ENCODE measurements at places on chromosomes 4 and X. TPM values are rescaled to one million over a fixed set of nuclear protein-coding genes. Genes with fewer than 3 reads are reported as not detected.

The FRG2 gene
- not detected for polyA plus RNA-seq

The NALF2 gene
- not detected for polyA plus RNA-seq

GRCh38 chr4:161188578-161188977 is 975.2 kb downstream of the FSTL5 start:
- DNase-seq, result no peak

DNA sequence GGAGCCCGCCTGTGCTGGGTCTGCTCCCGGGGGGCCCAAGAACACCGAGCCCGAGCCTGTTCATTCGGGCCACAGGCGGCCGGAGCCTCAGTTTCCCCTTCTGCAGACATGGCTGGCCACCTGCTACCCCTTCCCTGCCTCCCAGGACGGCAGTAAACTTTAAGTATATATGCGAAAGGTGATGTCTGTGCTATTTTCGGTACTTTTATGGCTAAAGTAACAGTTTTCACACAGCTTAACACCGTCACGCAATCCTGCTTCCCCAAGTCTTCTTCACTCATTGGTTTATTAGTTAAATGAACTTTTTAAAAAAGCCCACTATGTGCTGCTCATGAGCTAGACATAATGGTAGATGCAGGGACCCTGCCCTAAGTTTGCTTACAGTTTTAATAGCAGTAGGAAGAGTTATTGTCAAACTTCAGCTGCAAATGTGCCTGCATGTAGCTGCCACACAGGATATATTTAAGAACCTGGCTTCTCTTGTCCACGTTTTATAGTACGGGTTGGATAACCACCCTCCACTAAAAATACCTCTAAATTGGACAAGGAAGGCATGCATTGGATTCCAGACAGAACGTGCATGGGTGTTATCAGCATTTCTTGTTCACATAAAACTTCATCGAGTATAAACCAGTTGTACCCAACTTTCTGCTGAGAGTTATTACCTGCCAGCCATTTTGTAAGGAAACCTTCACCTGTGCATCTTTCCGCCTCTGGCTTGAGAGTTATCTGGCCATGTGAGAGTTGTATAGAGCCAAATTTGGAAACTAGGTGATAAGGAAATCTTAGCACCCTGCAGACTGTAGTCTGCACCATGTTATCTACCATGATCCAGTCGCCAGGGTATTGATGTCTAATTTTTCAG is 741 bp downstream of the ANAPC4 start:
- DNase-seq, result no peak

The AMBN gene
- not detected for polyA plus RNA-seq

The STAP1 gene
- polyA plus RNA-seq, result not detected

GRCh38 chr4:186725469-186726425 is 2.1 kb upstream of the FAT1 start:
- DNase-seq, result peak; percentile 70

GRCh38 chrX:11434607-11435006 is 141.4 kb downstream of the AMELX start:
- DNase-seq, result no peak

The OSTC gene
- polyA plus RNA-seq, result 238 TPM

The GAGE12F gene
- not detected for polyA plus RNA-seq

DNA sequence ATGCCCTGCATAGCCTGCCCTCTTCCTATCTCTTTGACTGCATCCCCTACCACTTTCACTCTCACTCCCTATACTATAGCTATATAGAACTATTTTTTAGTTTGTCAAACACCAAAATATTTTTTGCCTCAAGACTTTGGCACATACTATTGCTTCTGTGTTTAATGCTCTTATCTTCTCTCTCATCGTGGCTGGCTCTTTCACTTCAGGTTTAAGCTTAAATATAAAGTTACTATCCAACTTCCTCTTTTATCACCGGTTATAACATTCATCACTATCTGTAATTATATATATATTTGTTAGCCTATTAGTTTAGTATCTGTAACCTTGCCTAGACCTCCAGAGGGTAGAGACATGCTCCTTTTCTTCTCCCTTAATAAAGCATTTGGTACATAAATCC is 11.5 kb upstream of the HMGB2 start:
- DNase-seq, result no peak

DNA sequence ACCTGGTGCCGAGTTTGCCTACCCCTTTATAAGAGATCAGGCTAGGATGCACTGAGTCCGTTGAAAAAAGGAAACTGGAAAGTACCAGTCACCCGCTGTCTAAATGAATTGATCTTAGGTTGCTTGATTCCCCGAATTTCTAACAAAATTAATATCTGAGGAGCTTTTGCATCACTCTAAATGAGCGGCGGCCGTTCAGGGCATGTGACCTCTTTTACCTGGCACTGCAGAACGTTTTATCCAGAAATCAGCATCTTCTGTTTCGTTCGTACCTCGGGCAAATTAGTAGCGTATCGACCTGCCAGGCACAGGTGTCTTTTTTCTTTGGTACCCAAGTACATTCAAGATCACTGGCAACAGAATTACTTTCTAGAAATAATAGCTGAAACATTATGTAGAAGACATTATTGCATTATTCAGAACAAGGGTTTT is 876 bp downstream of the KLHL2 start:
- no peak for DNase-seq

DNA sequence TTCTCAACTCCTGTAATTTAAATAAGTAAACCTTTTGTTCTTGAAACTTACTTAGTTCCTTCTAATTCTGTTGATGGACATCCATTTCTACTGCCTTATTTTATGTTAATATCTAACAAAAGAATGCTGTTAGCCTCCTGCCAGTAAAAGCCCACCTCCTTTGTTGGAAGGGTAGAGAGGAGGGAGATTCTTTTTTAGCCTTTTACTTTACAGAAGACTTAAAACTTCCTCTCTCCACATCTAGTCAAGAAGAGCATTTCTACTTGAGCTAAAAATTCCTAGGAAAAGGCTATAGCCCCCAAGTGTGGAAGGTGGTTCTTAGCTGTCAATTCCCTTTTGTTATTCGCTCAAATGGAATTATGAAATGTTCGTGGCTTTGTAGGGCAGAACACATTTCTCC is 118.7 kb downstream of the ZIC3 start:
- no peak for DNase-seq

The BBS12 gene
- 2.2 TPM for polyA plus RNA-seq

The SPANXN1 gene
- not detected for polyA plus RNA-seq

The TMEM128 gene
- 32.3 TPM for polyA plus RNA-seq

The NUDT10 gene
- polyA plus RNA-seq, result 2.5 TPM

- DNase-seq, result no peak
Measured at GRCh38 chr4:69876071-69876470, 16.1 kb upstream of the SULT1E1 start.

- DNase-seq, result no peak
Measured at GRCh38 chr4:8238515-8239053, 31.0 kb upstream of the HTRA3 start.

DNA sequence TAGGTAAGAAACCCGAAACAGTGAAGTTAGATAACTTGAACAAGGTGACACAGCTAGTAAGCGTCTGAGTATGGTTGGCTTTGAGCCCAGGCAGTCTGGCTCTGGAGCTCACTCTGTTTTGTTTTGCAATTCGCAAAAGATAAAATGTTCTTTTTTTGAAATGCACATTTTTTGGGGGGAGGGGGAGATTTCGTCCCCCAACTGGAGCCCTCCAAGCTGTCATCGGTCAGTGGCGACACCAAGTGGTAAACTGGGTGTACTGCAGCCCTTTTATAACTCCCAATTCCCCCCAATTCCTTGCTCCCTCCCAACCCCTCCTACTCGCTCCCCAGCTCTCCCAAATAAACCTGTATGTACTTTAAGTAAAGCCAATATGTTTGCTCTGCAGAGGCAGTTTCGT is 2.8 kb upstream of the CLCN5 start:
- no peak for DNase-seq

GRCh38 chrX:116628464-116628863 is 165.7 kb upstream of the CT83 start:
- no peak for DNase-seq

All from AG04450 (cell line).